ENCODE measurements at places on chromosomes 1 and 21.

DNA sequence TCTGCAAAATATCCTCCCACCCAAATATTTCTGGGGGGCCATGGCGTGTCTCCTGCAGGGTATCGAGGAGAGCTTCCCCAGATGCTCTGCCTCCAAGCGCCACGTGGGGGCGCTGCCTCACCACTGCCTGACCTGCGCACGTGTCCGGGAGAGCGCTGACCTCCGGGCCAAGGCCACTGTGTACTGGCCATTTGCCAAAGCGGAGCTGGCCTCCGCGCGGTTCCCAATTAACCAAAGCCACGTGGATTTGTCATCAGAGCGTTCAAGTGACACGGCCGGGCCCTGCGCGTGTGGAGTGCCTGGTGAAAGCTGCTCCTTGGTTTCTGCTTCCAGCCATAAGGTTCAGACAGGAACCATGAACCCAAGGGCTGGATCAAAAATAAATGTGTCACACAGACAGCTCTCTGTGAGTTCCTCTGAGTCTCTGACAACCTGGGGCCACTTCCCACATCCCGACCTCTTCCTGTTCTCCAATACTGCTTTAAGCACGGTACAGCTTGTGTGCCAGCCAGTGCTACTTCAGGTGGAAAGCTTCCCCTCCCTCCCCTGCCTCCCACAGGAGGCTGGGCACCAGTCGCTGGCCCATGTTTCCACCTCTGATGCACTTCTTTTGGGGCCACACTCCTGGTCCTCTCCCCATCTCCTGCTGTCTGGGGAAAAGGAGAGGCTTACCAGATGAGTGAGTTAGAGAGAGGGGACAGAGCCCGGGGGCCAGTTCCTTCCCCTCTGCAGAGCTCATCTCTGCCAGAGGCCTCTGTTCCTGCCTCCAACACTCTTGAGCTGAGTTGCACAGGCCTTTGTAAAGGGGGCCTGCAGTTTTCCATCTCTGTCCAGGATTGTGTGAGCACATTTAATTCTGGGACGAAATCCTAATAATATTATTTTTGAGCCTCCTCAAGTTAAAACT lies 26.1 kb downstream of the ZP4 start:
- peak; percentile 8 for DNase-seq

DNA sequence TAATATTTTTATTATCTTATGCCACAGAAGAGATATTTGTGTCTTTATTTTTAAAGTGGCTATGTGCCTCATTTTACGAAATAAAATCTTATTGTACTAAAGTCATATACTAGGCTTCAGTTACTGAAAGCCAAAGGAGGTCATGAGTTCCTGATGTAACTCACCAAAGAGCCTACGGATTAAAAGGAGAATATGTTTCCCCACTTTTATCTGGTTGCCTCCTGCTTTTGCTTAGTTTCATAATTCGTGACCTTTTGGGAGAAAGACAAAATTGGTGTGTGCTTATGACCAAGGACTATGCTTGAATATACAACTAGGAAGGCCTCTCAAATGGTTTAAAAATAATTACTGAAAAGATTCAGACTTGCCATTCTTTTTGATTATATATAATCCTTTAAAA lies 18.2 kb upstream of the AHCTF1 start:
- no peak for DNase-seq

- DNase-seq, result no peak
These were observed 116.8 kb downstream of the NME7 start for GRCh38 chr1:169250795-169251194.

GRCh38 chr1:55531644-55532043 lies 316.5 kb upstream of the USP24 start:
- DNase-seq, result no peak

DNA sequence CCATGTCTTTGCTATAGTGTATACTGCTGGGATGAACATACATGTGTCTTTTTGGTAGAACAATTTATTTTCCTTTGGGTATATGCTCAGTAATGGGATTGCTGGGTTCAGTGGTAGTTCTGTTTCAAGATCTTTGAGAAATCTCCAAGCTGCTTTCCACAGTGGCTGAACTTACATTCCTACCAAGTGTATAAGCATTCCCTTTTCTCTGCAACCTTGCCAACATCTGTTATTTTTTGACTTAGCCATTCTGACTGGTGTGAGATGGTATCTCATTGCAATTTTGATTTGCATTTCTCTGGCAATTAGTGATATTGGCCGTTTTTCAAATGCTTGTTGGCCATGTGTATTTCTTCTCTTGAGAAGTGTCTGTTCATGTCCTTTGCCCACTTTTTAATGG lies 37.5 kb upstream of the ANGPTL1 start:
- no peak for DNase-seq

GRCh38 chr1:51966559-51966958 lies 23.9 kb downstream of the RAB3B start:
- no peak for DNase-seq

DNA sequence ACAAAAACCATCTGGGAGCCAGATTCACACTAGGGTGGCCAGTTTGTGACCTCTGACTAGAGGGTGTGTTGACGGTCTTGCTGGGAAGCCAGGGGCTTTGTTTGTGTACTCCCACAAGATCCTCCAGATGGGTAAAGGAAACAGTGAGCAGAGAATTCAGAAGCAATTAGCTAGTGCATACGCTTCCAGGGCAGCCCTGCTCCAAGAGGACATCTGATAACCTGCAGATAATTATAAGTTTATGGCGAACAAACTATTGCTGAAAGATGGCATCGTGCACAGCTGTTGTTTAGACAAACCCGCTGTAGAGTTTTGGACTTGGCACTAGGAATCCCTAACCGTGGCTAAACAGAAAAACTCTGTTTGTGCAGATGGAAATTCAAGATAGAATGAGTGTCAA lies 326.4 kb downstream of the TGFB2 start:
- DNase-seq, result no peak

DNA sequence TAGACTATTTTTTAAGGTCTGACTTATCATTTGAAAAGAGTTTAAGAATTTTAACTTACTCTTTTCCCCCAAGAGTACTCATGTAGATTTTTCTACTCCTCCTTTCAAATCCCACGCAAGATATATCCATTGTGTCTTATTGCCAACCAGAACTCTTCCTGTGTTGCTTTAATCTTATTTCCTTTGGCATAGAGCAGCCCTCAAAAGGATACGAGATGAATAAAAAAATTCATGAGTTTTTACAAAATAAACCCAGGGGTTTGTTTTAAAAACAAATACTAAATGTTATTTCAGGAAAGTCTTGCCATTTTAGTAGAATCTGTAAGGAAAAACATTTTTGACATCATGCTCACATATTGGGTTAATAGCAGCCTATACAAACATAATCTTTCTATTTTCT lies 543.2 kb upstream of the CXADR start:
- DNase-seq, result no peak

DNA sequence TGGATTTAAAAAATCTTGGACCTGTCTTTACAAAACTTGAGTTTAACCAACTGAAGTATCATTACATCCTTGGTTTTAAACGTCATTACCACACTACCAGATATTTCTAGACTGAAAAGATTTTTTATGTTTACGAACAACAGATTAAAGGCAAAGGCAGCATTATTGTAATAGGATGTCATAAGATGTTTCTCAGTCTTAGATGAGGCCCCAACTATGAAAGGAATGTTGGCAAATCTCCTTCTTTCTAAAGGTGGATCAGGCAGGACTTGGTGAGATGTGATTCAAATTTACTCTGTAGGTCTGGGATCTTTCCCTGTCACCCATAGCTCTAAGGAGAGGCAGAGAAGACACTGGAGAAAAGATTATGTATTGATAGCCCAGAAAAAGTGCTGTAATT lies 417.9 kb downstream of the PTBP2 start:
- DNase-seq, result no peak

GRCh38 chr1:93154898-93155297 lies 25.3 kb downstream of the TMED5 start:
- no peak for DNase-seq
